Dorsolateral prefrontal cortex (tissue), 122 donors: ENCODE measurements at places on chromosomes 12 and 14. TPM values are rescaled to one million over a fixed set of nuclear protein-coding genes. Genes with fewer than 3 reads are reported as not detected.

RHOJ gene
- total RNA-seq, result 28.1 TPM

TMEM52B gene
- 0.46 TPM for total RNA-seq

GLT8D2 gene
- total RNA-seq, result 3.8 TPM

CCDC177 gene
- total RNA-seq, result 13.5 TPM

ITGB7 gene
- total RNA-seq, result 2.6 TPM

TDG gene
- total RNA-seq, result 16.0 TPM

NEUROD4 gene
- total RNA-seq, result not detected

DNA sequence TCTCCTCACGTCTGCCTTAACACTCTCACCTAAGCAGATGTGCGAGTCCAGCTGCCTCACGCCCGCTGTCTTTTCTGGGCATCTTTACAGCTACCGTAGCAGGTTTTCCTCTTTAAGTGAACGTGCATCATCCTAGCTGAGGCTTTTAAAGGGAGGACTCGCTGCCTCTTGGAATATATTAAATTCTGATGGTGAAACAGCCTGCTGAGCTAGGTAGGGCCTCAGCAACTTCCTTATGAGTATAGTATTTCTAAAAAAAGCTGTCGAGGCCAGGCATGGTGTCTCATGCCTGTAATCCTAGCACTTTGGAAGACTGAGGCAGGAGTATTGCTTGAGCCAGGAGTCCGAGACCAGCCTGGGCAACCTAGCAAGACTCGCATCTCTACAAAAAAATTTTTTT, 32.2 kb downstream of the TESC start:
- no peak for DNase-seq

DNA sequence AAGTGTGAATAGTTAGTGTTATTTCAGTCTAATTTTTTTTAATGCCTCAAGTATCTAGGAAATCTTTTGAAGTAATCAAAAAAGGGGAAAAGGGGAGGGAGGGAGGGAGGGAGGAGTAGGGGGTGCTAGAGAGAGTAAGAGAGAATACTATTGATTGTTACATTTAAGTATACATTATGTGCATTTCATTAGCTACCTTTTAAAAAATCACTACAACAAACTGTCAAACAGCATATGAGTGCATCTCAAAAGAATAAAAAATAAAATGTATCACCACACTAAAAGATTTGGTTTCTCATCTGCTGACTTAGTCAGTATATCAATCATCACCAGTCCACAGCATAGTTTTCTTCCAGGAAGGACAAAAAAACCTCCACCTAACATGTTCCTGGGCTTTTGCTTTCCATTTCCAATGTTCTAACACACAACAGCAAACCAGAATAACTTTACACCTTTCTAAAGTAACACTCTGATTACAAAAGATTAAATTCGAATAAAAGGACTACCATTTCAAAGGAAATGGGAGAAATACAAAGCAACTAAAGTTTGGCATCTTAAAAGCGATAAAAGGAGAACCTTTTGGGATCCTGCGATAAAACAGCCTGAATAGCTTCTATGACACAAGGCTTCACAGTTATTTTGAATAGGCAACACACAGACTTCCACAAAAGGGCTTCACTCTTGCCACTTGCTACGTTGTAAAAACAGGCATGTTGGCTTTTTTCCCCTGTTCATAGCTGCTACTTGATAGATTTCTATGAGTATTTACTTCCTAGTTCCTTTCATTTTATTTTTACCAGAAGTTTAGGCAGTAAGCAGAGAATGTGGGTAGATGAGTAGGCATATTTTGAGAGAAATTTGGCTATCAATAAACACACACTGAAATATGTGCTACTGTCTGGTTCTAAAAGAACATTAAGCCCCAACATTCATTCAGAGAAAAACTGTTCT, 160.9 kb downstream of the EPS8 start:
- no peak for DNase-seq

GRCh38 chr12:33536431-33536830, 96.8 kb upstream of the SYT10 start:
- no peak for DNase-seq

DNA sequence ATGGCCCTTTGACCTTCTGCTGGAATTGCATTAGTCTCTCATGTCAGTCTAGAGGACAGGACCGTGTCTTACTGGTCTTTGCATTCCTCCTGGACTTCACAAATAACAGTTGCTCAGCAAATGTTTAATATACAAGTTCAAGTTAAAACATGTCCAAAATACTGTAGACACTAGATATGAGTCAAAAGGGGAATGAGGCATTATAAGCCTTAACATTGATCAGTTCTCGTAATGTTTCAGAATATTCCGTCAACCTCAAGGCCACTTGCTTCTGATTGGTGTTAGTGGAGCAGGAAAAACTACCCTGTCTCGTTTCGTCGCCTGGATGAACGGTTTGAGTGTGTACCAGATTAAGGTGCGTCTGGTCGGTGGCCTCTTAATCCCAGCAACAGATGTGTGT, 59.9 kb downstream of the HSP90AA1 start:
- DNase-seq, result no peak

- no peak for DNase-seq
These were observed 335.5 kb downstream of the NUAK1 start for GRCh38 chr12:105803292-105803691.

DNA sequence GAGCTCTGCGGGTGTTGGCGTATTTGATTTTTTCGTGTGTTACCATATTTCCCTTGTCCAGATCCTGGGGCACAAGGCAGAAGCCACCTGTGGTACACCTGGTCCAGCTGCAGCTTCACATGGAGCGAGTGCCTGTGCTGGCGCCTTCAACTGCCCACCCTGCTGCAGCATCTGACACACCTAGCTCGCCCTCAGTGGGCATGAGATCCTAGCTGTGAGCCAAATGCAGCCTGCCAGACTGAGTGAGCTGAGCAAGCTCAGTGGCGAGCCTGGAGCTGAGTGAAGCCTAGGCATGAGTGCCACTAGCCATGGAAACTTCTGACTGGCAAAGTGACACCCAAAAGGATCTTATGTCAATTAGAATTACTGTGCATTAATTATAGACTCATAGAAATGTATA, 1226.8 kb upstream of the FLRT2 start:
- DNase-seq, result no peak

DNA sequence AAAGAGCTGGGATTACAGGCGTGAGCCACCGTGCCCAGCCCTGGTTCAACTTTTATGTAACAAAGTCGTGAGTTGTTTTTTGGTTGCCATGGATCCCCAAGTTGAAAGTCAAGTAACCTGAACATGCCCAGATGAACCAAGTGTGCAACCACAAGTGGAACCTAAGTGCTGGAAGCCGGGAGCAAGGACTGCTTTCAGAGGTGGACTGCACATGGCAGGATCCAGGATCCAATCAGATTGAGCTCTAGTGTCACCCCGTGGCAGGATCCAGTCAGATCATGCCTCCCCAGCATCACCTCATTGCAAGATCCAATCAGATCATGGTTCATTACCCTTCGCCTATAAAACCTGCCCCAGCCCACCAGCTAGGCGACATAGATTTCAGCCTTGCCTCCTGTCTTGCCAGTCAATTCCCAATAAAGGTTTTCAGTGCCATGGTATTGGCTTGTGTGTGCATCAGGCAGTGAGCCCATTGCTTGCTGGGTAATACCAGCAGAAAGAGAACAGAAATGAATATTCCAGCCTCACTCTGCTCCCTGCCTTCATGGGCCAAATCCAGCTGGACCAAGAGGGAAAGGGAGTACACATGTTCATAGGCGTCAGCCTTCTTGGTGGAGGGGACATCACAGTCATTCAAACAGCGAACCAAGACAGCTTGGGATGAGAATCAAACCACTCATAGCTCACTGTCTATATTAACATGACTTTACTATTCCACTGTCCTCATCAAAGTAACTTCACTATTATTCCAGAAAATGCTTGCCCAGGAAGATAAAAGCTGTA, 43.6 kb upstream of the VASH1 start:
- no peak for DNase-seq

GRCh38 chr12:4044736-4045730, 171.8 kb upstream of the PARP11 start:
- DNase-seq, result no peak

DNA sequence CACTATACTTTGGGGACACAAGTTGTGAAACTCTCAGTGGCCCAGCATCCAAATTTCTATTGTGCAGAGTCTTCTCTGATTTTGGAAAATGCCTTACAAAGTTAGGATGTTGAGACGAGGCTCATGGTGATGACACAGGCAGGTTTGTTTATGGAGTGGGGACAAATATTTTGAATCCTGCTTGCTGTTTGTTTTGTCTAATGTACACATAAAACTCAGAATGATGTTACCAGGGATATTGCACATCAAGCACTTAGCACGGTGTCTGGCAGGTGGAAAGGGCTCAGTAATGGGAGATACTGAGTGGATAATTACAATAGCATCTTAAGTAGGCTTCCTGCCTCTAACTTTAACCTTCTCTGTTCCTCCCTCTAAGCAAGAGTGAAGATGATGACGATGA, 628.9 kb upstream of the TBX3 start:
- no peak for DNase-seq

DNA sequence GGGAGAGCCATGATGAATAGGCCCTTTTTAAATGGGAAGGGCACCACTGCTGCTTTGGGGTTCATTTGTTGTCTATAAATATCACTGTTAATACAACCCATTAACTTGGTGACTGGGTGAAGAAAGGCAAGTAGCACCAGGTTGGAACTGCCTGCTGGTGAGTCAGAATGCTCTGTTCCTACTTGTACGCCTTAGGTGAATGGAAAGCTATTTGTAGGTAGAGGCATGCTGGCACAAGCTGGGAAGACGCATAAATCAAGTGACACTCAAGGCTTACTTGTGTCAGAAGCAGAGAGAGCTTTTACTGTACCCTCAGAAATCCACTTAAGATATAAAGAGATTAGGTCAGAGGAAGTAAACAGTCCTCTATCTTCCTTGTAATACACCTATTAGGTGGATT, 142.5 kb downstream of the TMX1 start:
- no peak for DNase-seq

GRCh38 chr12:16062611-16063010, 151.5 kb downstream of the DERA start:
- no peak for DNase-seq

DNA sequence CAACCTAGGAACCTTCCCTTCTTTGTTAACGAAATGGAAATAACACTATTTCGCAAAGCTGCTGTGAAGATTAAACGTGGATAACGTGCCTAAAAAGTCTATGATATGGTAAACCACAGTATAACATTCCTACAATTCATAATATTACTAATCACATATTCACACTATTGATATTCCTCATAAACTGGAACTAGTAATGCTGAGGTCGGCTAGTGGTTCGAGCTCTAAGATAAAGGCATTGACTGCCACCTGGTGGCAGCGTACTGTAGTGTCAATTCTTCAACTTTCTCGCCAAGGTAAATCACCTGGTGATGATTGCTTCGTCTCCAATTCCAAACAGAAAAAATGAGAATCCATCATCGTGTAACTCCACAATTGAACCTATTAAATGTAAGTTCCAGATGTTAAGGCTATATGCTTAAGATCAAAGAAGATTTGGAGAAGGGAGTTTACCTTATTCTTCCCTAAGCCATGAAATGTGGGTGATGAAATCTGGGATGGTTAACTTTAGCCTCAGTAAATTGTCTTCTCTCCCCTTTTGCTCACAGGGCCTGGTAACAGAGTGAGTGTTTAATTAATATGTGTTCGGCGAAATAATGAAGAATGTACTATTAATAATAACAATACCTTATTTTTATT, 197.5 kb upstream of the TMEM132C start:
- DNase-seq, result no peak

- DNase-seq, result peak; percentile 46
These were observed 22.9 kb downstream of the JKAMP start for GRCh38 chr14:59507063-59507751.

DNA sequence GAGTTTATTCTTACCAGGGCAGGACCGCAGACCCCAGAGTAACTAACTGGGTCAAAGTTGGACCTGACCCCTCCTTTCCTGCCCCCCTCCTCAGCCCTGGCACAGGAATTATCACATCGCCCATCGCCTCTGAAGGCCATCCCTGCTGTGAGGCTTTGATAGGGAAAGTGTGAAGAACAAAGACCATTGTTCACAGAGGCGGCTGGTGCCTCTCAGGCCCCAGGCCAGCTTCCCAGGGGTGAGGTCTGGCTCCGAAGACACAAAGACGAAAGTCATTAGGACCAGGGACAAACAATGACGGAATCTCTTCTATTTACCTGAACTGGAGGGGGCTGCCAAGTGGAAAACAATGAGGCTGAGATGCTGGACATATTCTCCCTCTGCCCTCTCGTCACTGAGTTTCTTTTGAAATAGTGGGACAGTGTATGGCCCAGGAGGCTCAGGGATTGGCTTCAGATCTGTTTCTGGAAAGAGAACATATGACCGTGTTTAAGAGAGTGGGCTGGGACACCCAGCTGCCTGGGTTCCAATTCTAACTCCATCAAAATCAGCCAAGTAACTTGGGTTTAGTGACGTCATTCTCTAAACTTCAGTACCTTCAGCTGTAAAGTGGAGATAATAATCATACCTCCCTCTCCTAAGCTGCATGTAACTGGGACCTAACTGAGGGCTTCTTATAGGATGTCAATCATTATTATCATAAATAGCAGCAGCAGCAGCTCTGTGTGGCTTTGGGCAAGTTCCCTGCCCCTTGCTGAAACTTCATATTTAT, 769.4 kb downstream of the MED13L start:
- DNase-seq, result peak; percentile 3

- no peak for DNase-seq
These were observed 1.7 kb upstream of the HOXC4 start for GRCh38 chr12:54051874-54052437.

GRCh38 chr12:93762912-93763553, 85.9 kb downstream of the CRADD start:
- no peak for DNase-seq
